ENCODE measurements at places on chromosomes 1 and 21.

- DNase-seq, result no peak
These were observed 25.9 kb upstream of the IL19 start for GRCh38 chr1:206744683-206745082.

DNA sequence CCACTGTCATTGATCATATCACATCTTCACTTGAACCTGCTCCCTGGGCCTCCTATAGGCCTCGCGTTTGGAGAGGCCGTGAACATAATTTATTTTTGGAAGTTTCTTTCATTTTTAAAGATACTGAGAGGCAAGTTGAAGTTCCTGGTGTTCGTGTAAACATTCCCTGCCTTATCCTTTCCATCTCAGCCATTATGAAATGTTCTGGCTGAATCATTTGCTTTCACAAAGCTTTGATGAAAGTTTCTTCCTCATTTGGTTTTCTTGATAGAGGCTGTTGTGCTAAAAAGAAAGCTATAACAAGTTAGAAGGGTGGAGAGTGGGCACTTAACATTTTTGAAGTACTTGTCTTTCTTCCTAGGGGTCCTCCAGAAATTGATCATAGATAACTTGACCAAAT is 15.5 kb downstream of the CAMTA1 start:
- no peak for DNase-seq

DNA sequence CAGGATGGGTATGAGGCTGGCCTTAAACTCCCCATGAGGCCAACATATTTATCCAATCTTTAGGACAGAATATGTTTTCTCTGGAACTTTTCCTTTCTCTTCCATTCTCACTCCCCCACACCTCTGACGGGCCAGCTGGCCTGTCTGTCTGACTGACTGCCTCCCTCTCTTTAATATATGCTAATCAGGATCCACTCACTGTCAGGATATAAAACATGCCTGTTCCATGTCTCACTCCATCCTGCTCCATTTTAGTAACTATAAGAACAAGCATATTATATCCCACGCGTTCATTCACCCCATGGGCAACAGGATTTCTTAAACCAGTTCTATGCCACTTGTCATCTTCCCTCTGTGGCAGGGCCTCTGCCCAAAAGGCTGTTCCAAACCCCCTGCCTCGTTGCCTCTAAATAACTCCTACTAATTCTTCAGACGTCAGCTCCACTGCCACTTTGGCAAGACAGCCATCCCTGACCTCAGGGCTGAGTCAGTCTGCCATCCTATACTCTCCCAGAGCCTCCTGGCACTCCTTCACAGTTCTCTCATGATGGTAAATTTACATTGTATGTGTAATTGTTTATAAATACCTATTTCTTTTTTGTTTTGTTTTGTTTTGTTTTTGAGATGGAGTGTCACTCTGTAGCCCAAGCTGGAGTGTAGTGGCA is 84.3 kb upstream of the SPATA6 start:
- no peak for DNase-seq

DNA sequence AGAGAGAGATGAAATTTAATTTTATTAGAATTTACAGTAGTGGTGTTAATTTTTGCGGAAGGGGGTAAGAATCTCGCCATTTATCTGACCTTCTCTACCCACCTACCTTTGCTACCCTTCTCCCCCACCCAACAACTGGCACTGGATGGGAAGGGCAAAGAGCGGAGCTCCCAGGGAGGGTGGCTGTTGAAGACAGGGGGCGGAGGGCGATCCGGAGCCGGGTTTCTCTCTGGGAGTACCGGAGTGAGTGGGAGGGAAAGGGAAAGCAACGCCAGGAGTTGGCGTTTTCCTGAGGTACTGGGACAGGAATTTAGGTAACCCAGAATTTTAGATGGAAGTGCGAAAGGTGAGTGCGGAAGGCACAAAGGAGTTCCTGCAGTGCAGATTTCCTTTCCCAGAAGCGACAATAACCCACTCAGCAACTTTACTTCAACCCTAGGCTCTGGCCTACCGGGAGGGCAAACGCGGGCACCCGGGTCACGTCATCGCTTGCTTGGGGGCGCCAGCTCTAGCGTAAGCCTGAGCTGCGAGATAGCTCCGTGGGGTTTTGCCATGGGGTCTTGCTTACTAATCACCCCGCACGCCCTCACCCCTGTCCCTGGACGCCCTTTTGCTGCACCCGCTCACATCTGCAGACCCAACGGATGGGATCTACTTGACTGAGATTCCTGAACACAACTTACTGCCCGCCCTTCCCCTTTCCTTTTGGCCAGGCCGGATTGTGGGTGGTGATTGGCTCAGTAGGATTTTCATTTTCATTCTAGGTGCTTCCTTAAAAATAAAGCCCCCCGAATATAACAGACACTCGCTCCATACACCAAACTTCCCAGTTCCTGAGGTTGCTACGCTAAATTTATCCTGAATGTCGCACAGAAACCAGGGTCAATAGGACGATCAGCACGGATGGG is 413.0 kb upstream of the ESRRG start:
- no peak for DNase-seq

- no peak for DNase-seq
These were observed 1133.1 kb downstream of the PLA2G4A start for GRCh38 chr1:187961895-187962294.

GRCh38 chr1:114076308-114076707 is 77.4 kb downstream of the SYT6 start:
- DNase-seq, result no peak
